ENCODE measurements at places on chromosomes 5 and 9.

DNA sequence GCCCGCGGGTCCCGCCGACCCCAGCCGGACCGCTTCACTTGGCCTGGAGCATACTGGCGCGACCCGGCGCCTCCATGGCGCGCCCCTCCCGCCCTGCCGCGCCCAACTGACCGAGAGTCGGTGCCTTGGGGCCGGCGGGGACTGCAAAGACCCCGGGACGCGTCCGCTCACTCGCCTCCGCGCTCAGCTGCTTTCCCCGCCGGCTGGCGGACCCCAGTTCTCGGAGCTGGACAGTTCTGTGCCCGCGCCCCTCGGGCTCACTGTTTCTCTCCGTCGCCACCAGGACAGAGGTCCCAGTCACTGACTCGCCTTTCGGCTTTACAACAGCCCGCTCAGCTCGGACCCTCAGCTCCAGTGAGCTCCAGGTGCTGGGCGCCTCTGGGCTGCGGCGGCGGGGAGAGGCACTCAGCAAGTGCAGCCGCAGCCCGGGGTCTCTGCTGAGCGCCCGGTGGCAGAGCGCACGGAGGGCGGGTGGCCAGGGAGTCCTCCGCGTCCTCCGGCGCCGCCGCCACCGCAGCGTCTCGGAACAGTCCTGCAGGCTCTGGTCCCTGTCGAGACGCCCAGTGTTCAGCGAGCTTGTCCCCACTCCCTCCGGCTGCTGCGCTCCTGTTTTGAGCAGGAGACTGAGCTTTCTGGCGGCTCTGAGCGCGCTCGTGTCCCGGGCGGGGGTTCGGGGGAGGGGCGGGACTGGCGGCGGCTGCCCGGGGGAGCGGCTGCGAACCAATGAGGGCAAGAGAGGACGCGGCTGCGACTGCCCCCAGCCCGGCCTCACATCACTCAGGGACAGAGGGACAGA lies at the start of gene SMIM32:
Gene SMIM32 (minus strand): TSS at position 637 of the 796 bp plus-strand sequence. CDS start 638 bp downstream, outside the sequence.
- DNase-seq = no peak

DNA sequence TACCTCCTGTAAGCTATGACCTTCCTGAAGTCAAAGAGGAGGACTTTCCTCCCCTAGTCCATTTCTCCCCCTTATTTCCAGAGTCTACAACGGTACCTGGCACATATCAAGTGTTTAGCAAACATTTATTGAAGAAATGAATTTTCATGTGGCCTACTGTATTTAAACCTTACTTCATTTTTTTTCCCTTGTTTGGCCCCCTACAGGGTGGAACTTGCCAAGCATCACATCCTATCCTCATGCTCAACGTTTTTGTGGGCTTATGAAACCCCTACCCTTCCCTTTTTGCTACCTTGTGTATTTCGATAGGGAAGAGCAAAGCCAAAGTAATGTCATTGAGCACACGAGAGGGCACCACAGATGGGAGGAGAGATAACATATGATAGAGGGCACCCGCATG lies 1857.8 kb upstream of the WWC1 start:
- no peak for DNase-seq

GRCh38 chr5:139820130-139820529 lies 24.5 kb downstream of the PSD2 start:
- DNase-seq = no peak

- DNase-seq = peak; percentile 18
Observed at GRCh38 chr5:56900858-56901578, 8.4 kb upstream of the SETD9 start.

DNA sequence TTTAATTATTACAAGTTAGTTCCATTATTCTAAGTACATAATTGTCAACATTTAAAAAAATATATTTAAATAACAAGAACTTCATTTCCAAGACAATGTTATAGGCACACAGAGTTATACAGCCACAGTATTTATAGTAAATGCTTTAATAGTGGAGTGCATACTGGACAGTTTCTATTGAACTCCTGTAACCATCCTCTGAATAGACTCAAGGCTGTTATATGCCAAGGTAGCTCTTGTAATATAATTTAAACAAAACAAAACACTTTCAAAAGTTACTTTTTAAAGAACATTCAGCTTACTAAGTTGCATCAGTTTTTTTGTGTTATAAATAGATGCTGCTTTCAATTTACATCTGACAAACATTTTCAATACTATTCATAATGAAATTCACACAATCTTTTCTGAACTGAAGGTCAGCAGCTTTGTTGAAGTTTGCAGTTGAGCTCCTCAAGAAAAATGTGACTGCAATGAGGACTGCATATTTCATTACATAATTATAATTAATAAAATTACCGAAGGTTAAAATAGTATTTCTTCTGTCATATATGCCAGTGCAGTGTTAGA lies 549.9 kb upstream of the CYLC2 start:
- DNase-seq = no peak

GRCh38 chr5:128534726-128535125 lies 3.3 kb downstream of the FBN2 start:
- DNase-seq = no peak

DNA sequence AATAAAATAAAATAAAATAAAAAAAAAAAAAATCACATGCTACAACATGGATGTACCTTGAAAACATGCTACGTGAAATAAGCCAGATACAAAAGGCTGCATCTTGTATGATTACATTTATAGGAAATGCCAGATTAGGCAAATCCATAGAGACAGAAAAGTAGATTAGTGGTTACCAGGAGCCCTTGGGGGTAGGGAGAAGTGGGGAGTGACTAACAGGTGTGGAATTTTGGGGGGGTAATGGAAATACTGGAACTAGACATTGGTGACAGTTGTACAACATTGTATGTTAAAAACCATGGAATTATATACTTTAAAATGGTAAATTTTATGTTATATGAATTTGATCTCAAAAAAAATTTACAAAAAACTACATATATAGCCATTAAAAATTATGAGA lies 47.3 kb downstream of the SLC1A1 start:
- no peak for DNase-seq

GRCh38 chr5:105413406-105413990 lies 1850.9 kb upstream of the NUDT12 start:
- DNase-seq = no peak

GRCh38 chr5:15263406-15263805 lies 236.6 kb upstream of the FBXL7 start:
- DNase-seq = no peak

GRCh38 chr5:41980870-41981269 lies 55.8 kb downstream of the FBXO4 start:
- no peak for DNase-seq

DNA sequence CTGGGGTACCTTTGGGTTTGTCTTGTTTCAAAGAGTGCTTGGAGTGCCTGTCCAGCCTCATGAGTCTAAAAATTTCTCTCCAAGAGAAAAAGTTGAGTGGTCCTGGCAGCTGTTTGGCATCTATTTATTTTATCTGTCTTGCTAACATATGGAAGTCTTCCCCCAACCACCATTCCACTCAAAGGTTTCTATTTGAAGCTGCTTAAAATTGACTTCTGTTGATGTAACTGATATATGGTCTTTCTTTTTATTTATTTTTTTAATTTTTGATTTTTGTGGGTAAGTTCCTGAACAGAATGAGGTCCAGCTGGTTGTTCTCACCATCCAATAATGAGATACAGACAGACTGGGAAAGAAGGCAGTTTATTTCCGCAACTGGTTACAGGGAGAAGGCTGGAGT lies 178.7 kb upstream of the SGCD start:
- DNase-seq = no peak

DNA sequence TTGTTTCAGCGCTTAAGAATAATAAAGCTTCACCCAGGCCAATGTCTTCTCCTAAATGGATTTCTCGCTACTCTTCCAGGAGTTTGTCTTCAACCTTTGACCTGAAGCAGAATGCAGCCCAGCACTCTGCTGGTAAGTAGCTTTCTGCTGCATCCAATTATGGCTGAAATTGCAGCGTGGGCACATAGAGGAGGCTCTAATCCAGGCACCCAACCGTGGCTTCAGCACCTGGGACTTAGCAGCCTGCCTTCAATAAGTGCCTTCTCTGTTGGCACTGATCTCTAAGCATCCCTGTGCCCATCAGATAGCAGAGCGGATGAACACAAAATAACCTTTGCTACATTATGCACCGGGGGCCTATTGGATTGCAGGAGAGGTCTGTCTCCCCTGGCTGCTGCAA lies 105.2 kb downstream of the TRIM32 start:
- no peak for DNase-seq

- DNase-seq = no peak
Observed at GRCh38 chr9:104416470-104416869, 87.6 kb upstream of the OR13F1 start.

- no peak for DNase-seq
Observed at GRCh38 chr9:119322184-119322583, 47.1 kb downstream of the BRINP1 start.

DNA sequence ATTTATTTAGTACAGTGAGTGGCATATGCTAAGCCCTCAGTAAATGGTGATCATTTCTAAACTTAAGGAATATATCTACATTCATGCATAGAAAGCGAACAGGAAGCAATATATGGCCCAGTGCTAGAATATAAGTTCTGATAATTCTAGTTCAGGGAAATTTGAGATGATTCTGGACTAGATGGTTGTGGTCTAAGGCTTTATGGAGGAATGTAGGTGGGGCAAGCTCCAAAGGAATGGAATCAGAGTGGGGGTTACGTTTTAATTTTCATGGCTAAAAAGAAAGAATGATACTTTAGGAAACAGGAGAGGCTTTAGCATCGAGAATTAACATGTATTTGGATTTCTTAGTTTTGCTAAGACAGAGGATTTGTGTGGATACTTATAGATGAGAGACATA lies 56.1 kb downstream of the MTREX start:
- no peak for DNase-seq

DNA sequence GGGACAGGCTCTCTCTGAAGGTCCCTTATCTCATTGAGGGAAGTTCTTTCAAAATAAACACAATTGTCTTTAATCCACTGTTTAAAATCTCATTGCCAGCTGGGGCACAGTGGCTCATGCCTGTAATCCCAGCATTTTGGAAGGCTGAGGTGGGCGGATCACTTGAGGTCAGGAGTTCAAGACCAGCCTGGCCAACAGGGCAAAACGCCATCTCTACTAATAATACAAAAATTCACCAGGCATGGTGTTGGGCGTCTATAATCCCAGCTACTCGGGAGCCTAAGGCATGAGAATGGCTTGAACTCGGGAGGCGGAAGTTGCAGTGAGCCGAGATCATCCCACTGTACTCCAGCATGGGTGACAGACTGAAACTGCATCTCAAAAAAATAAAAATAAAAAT lies 8.3 kb upstream of the NDFIP1 start:
- no peak for DNase-seq

DNA sequence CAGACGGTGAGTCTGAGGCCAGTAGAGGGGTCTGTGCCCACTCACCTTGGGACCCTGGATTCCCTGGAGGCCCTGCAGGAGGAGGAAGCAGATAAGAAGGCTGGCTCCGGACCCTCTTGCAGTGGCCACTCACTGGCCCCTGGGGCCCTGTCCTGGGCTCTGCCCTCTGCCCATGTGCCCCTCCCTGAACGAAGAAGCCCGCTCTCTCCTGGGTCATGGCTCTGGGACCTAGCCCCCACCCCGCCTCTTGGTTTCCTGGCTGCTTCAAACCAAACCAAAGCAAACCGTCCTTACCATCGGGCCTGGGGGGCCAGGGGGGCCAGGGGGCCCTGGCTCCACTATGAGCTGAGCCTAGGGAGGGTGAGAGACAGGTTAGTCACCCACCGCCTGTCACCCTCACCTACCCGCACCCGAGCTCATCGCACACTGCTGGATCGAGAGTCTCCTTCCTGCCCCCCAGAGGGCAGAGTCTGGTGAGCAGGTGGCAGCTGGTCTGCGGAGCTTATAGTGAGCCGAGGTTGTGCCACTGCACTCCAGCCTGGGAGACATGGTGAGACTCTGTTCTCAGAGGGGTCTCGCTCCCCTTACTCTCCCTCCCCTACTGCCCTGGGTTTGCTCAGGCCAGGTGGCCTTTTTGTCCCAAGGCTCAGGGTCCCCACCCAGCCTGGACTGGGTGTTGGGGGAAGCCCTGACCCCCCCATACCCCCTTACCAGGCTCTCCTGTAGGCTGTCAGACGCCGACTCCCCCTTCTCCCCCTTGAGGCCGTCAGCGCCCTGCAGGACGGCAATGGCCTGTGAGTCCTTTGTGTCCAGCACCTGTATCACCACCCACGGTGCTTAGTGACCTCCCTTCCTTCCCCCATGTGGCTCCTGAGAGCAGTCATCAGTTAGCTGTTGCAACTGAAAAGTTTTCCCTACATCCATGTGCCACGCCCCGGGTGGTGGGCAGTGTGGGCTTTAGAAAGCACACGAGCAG lies 15.2 kb upstream of the PHYKPL start:
- DNase-seq = no peak

GRCh38 chr9:107639426-107639825 lies 149.9 kb upstream of the KLF4 start:
- no peak for DNase-seq

GRCh38 chr9:38066914-38067858 lies 1.8 kb downstream of the SHB start:
- no peak for DNase-seq

DNA sequence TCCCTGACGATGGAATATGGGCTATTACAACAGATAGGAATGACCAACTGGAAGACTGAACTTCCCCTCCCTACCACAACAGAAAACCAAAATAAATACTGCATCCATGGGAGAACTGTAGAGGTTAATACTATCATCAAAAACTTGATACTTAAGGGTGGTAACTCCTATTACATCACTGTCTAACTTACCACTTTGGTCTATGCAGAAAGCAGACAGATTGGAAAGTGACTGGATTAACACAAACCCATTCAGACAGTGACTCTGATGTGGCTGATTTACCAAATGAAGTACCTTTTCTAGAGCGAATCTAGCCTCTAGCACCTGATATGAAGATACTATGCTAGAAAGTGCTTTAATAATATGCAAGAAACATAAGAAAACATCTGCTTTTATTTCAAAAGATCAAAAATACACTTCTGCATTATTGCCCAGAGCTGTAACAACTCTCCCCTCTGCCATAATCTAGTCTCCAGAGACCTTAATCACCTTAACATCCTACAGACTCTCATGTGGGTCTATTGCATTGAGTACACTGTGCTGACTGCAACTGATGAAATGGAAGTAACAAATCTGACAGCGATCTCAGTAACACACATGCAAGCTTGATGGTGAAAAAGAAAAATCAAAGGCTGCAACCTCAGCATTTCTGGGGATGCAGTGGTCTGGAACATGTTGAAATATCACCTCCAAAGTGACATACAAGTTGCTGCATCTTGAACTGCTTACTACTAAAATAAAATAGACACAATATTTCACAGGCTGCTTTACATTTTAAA lies 62.7 kb downstream of the EPB41L4A start:
- DNase-seq = no peak

- no peak for DNase-seq
Observed at GRCh38 chr5:167750586-167750985, 540.9 kb upstream of the WWC1 start.

DNA sequence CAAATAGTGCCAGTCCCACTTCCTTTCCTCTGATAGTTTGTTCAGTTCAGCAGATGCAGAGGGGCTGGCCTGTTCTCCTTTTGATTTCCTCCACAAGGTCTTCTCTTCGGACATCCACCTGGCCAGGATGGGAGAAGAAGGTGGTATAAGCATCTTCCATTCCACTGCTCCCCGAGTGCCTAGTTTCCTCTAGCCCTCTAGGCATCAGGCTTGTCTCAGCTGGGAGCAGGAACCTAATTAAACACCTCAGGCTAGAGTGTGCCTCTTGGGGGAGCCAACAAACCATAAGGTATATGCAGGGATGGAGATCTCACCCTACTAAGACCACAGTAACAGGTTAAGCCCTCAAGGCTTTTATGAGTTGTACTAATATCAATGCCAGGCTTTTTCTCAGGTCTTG lies 835 bp upstream of the DND1 start:
- DNase-seq = no peak

- no peak for DNase-seq
Observed at GRCh38 chr9:36827593-36827992, 206.5 kb downstream of the PAX5 start.

Measured in CD4-positive, alpha-beta T cell treated with Interleukin-4 for 1 hour (primary cell).